ENCODE measurements at places on chromosomes 5 and 9. TPM values are rescaled to one million over a fixed set of nuclear protein-coding genes. Genes with fewer than 3 reads are reported as not detected.

- no peak for DNase-seq
Observed at GRCh38 chr5:142997591-142997990, 227.4 kb downstream of the ARHGAP26 start.

DNA sequence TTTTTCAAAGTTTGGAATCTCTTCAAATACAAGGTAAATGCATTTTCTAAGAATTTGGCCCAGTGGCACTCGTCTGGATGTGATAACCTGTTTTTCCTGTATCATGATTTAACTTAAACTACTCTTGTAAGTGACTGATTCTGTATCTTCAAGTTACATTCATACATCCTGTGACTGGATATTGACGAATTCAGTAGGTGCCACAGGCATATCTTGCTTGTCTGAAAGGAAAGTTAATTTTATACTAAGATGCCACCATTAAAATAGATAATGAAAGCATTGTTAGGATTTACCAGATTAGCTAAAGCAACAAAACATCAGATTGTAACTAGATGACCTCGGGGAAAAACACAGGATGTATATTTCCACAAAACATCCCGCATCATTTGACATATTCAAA, 175.3 kb upstream of the ZNF608 start:
- DNase-seq = no peak

DNA sequence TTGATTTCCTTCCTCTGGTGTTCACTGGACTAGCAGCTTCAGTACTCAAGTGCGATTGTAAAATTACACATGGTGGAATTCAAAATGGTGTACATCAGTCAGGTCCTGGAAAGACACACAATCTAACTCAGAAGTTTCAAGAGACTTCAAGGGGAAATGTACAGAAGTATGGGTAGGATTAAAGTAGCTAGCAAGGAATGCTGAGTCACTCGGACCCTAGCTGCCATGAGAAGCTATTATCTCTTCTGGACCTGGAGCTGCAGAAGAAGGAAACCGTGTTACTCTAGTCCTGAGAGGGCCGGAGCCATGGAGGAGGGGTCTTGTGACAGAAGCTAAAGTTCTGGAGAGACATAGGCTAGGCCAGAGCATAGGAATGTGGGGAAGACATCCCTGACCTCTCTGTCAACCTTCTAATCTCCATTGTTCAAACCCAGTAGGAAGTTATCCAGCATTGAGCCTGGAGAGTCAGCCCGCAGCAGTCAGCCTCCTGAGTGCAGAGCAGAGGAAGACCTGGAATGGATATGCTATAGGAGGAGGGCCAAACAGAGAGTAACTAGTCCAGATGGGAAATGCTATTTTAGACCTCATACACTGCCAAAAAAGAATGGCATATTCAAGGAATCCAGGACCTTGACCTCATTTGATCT, 84.3 kb downstream of the GHR start:
- peak; percentile 94 for DNase-seq

HMGCR gene
- polyA plus RNA-seq = 33.0 TPM

- no peak for DNase-seq
Observed at GRCh38 chr9:128324401-128324800, 1.8 kb downstream of the COQ4 start.

DNA sequence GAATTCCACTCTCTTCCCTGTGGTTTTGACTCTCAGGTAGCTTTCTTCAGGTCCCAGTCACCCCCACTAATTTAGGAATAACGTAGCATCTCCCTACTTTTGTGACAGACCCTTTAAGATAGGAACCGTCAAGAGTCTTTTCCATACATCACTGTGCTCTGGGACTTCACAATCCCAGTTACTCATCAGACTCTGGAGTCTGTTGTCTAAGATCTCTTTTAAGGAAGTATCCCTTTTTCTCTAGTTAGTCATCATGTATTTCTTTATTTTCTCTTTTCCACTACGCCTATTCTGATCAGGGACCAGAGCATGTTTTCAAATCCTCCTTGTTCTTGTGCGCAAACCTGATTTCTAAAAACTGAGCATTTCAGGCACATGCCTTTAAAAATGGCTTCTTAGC, 143.0 kb downstream of the GOLPH3 start:
- no peak for DNase-seq

DNA sequence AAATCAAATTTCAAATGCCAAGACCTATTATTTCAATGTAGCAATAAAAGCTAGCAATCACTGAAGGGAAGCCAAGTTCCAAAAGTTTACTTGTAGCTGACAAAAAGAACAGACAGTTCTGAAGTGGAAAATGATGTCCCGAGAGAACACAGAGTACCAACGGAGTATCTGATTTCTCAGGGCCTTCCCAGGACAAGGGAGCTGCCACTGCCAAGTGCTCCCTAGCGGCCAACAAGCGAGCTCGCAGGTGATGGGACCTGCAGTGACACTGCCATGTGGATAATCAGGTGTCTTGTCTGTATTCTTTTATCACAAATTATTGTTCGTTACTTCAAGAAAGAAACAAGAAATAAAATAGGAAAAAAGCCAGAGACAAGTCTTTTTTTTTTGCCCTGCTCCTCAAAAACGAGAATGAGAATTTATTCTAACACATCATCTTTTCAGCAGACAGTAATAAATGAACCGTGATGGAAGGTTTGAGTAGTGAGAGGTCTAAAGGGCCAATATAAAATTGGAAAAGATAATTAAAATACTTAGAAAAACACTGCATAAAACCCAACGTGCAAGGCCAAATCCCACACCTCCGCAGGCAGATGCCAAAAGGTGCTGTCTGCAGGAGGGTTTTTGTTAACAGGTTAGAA, 159.4 kb downstream of the MYO10 start:
- peak; percentile 28 for DNase-seq

DNA sequence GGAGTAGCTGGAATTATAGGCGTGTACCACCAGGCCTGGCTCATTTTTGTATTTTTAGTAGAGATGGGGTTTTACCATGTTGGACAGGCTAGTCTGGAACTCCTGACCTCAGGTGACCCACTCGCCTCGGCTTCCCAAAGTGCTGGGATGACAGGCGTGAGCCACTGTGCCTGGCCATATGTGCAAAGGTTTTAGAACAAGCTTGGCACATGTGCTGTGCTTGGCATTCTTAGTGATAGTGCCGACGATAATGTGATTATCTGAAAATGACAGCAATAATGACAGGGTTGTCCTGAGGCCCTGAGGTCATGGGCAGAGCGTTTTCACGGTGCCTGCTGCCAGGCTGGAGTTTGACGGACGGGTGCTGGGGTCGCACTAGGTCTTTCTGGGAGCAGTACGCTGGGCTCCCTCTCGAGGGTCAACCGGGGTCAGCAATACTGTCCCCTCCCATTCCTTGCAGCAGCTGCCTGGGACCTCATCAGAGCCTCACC, 42.6 kb downstream of the HMCN2 start:
- no peak for DNase-seq

RMRP gene
- not detected for polyA plus RNA-seq

C9orf50 gene
- not detected for polyA plus RNA-seq

CCL27 gene
- polyA plus RNA-seq = 0.83 TPM

GRCh38 chr5:89729623-89730301, 679.8 kb downstream of the CETN3 start:
- DNase-seq = peak; percentile 22

GRCh38 chr9:137089232-137089947, 2.6 kb downstream of the MAN1B1 start:
- no peak for DNase-seq

Data from muscle of leg (tissue), 16 donors.